ENCODE measurements at places on chromosomes 12 and 14. TPM values are rescaled to one million over a fixed set of nuclear protein-coding genes. Genes with fewer than 3 reads are reported as not detected.

GRCh38 chr12:19440019-19440858, 947 bp downstream of the AEBP2 start:
- DNase-seq, result no peak

NXPH4 gene
- total RNA-seq, result 62.6 TPM

GRCh38 chr12:59928416-59928815, 332.6 kb downstream of the SLC16A7 start:
- DNase-seq, result no peak

DNA sequence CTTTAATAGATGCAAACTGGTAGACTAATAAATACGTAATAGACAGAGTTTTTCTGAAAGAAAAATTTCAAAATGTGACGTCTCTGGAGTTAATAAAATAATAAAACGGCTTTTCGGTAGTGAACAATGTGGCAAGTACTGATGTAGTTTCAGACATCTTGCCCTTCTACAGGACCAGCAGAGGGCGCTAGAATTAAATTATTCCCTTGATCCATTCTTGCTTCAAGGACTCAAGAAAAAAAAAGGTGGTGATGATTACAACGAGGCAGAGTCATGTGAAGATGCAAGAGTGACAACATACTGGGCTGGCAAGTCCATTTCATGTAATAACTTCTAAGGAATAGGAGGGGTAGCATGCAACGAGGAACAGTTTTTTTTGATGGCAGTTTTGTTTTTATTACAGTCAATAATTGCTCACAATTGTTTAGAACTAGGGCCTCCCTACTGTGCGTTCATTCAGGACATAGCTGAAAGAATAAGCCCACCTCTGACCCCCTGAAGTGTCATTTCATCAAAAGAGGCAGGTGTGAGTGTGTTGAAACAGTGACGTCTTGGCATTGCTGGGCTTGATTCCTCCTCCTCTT, 101.0 kb upstream of the GZMB start:
- no peak for DNase-seq

DNA sequence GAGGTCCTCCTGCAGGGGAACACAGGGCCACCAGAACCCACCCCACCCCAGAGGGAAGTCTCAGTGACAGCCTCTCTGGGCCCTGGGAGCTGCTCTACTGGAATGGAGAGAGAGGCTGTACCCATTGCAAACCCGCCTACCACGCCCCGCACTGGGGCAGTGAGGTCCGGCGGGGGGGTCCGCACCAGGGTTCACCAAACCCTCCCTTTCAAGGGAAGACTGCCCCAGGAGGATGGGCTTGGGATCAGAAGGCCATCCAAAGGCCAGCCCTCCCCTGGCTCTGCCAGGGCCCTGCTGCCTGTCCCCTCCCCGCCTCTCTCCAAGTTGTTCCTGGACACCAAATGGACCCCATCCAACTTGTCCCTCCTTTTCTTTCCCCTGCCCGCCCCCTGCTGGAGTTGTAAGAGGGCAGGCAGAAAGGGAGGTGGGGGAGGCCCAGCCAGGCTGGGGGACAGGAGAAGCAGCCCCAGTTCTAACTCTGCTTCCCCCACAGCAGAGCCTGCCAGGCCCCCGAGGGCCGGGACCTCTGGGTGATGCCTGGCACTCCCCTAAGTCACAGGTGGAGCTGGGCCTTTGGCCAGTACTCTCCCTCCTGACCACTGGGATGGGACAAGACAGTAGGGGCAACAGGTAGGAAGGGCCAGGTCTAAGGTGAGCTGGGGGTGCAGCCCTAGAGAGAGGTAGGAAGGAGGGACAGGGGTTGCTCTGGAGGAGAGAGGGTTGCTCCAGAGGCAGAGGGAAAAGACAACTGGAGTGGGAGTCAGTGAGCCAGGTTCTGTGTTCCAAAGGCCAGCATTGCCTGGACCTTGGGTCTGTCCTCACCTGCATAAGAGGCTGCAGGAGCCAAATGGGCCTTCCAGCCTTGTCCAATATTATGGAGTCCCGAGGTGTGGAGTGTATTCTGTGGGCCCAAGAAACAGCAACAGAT, 3.2 kb upstream of the DIO3 start:
- DNase-seq, result no peak

DNA sequence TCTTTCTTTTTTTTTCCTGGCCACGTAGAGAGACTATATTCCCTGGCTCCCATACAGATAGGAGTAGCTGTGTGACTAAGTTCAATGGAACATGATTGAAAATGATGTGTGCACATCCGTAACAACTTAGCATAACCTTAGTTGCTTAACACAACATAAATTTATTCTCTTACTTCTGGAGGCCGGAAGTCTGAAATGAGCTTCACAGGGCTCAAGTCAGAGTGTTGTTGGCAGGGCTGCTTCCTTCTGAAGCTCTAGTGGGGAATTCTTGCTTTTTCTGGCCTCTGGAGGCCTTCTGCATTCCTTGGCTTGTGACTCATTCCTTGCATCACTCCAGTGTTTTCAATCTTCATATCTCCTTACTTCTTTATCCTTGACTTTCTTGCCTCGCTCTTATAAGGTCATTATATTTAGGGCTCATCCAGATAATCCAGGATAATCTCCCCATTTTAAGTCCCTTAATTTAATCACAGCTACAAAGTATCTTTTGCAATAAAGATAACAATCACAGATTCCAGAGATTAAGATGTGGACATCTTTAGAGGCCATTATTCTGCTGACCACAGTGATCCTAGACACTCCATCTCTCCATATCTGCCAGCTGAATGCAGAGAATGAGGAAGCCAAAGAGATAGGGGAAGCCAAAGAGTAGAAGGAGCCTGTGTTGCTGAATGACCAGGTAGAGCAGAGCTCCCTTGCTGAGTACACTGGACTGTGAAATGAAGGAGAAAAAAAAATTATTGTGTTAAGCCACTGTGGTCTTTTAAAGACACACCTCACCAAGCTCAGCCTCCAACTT, 21.0 kb upstream of the SNX6 start:
- DNase-seq, result no peak

ZC3H14 gene
- total RNA-seq, result 68.6 TPM

DNA sequence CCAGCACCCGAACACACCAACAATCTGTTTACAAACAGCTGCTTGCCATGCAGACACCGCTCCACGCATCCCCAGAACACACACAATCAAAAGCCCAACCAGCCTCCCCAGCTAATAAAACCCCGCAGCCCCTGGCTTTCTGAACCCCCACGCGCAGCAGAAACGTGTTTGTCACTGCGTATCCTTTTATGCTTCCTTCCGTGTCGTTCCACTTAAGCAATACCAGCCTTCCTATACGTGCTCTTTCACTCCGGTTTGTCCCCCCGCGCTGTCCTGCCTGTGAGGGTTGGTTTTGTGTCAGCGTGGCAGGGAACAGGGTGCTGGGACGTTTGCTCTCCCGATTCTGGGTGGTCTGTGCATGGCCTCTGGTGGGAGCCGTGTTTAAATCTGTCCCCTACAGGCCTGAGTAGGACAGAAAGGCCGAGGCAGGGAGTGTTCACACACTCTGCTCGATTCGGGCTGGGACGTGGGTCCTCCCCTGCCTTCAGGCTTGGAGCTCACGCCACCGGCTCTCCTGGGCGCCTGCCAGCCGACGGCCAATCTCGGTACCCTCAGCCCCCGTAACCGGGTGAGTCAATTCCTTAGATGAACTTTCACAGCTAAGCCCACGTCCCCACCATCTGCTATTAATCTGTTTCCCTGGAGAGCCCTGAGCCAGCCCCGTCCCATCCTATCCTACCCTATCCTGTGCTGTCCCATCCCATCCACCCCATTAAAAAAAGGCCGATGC, 60.0 kb downstream of the NOC4L start:
- DNase-seq, result no peak

- no peak for DNase-seq
Measured at GRCh38 chr12:52121824-52122539, 42.5 kb downstream of the SMIM41 start.

DNA sequence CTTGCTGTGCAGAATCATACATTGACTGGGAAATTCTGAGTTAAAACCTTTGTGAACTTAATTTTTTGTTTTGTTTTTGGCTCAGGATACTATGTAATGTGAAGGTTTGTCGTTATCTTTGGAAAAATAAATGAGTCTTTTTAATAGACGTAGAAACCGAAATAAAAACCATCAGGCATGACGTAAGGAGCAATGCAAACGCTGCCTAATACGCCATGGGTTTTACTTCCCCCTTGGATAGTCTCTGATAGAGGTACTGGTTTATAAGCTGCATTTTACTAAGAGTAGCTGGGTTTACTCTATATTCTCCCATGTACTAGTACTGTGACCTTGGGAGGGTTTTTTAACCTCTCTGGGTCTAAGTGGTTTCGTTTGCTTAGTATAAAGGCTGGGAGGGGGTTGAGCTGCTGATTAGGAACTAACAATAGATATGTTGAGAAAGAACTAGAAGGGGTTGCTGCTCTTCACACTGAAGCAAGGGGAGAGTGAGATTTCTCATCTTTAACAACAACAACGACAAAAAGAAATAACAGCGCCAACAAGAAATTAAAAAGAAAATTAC, 66.8 kb upstream of the SLCO1C1 start:
- DNase-seq, result no peak

- no peak for DNase-seq
Measured at GRCh38 chr12:49790741-49791555, 37.3 kb downstream of the NCKAP5L start.

- DNase-seq, result no peak
Measured at GRCh38 chr14:34177466-34177865, 226.6 kb upstream of the EGLN3 start.

DNA sequence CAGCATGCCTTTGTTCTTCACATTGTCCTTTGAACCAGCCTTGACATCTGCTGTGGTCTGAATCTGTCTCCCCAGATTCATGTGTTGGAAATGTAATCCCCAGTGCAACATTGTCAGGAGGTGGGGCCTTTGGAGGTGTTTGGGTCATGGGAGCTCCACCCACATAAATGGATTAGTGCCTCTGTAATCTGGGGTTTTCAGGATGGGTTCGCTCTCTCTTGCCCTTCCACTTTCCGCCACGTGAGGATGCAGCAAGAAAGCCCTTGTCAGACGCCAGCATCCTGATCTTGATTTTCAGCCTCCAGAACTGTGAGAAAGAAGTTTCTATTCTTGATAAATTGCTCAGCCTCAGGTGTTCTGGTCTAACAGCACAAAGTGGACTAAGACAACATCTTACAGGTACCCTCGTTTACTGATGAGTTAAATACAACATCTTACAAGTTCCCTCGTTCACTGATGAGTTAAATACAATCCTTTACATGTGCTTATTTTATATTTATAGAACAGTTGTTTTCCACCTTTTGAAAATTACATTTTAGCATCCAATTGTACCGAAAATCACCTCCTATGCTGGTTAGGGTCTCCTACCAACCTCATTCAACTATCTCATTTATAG, 54.4 kb upstream of the RIMBP2 start:
- DNase-seq, result no peak

RNASE7 gene
- not detected for total RNA-seq

All from osteocyte (in vitro differentiated cells).